ENCODE measurements at places on chromosomes 7 and 10.

- DNase-seq = no peak
Measured at GRCh38 chr10:43692051-43692825, 43.6 kb upstream of the ZNF32 start.

DNA sequence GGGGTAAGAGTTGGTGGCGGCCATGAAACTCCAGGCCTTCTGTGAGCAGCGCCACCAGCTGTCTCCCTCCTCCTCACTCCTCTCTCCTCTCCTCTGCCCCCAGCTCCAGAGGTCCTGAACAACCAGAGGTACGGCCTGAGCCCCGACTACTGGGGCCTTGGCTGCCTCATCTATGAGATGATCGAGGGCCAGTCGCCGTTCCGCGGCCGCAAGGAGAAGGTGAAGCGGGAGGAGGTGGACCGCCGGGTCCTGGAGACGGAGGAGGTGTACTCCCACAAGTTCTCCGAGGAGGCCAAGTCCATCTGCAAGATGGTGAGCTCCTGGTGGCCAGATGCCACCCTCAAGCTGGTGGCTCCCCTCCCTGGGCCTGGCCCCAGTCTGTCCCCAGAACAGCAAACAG lies 99.1 kb downstream of the RGS10 start:
- DNase-seq = no peak

DNA sequence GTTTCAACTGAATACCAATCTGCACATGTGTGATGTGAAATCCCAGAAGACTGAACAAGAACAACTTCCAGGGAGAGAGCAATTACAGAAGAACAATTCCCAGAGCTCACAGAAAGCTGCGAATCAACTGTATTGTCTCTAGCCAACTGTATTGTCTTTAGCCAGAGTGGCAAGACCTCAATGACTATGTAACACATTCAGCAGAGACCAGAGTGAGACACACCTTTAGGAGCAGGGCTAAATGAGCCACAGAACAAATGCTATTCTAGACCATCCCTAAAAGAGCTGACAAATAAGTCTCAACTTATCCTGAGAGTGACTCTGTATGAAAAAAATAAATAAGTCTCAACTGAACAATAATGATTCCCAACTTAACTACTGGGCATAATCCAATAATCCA lies 72.0 kb downstream of the KMT2C start:
- no peak for DNase-seq

- no peak for DNase-seq
Measured at GRCh38 chr10:99681553-99681952, 22.2 kb downstream of the ENTPD7 start.

- no peak for DNase-seq
Measured at GRCh38 chr10:111837985-111838384, 345.6 kb downstream of the GPAM start.

DNA sequence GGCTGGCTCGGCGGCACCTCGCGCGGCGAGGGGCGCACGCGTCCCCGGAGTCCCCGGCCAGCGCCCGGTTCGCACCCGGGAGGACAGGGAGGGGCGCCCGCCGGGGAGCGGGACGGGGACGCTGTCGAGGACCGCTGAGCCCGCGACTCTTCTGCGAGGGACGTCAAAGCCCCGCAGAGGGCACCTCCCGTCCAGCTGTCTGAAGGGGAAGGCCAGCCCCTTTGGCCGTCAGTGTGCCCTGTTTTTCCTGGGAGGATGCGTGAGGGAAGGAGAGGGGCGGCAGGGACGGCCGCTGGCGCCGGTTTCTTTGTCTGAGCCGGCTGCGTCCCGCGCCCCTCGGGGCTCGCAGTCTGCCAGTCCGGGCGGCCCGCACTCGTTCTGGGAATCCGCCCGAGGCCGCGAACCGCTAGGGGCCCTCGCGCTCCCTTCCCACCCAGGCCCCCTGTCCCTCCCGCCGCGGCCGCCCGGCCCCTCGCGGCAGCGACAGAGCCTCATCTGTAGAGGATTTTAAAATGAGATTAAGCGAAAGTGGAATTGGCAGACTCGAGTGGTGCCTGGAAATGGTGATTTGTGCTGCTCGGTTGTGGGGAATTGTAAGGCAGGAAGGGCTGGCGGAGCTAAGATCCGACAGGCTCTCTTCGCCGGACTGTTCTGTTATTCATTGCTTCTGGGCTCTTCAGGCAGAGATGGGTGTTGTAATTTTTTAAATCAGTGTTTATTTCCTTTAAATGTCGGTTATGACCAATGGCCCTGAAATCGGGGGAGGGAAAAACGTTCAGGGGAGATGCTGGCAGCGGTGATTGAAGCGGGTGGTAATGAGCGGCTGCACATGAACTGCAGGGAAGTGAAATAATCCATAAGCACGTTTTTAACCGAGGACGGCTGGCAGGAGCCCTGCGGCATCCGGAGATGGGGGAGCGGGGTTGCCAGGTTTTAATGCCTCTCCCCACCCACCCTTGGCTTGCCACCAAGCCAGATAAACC lies 618 bp upstream of the RELN start:
- no peak for DNase-seq

DNA sequence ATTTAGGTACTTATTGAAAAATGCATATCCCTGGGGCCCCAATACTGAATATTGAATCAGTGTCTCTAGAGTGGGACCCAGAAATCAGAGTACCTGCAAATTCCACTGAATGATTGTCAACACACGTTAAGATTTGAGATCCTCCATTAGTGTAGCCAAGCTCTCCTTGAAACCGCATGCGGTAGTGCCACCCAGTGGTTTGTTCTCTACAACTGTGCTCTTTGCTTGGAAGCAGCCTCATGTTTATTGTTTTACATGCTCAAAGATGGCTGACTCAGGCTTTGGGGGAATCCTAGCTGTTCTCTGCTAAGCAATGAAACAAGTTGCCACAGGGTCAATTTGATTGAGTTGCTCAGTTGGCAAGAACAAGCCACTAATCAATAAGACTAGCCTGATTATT lies 340.2 kb upstream of the CELF2 start:
- peak; percentile 42 for DNase-seq

DNA sequence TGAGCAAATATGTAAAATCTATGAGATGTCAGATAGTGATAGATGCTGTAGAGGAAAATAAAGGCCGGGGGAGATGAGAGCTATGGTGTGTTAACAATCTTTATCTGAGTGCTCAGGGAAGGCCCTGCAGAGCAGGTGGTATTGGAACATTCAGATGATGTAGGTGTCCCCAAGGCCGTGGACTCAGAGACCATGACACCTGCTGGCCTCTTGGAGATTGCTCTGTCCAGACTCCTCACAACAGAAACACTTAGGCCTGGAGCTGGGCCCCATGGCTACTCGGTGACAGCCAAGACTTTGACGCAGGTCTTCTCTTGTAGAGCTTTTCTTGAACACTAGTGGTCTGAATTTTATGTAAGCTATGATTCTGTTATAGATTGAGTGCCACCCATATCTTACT lies 13.3 kb downstream of the AKR1E2 start:
- no peak for DNase-seq

- no peak for DNase-seq
Measured at GRCh38 chr10:118835682-118836326, 81.0 kb upstream of the CACUL1 start.

DNA sequence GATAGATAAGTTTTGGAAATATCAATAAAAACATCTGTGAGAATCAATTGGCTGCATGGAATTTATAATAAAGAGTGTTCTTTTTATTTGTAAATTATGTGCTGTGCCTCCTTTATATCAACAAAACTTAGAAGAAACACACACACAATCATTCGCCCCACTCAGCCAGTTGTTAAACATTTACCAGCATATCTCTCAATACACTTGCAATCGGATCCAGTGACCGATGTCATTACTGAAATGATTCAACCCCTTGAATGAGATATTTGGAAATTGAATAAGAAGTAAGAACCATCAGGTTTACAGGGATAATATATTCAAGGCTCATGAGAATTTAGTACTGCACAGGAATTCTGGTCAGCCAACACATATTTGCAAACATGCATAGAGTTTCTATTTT lies 35.6 kb downstream of the TAF3 start:
- no peak for DNase-seq

GRCh38 chr10:99435986-99436638 lies 5.7 kb upstream of the GOT1 start:
- DNase-seq = no peak

GRCh38 chr7:12524794-12525386 lies 45.6 kb upstream of the SCIN start:
- no peak for DNase-seq

- no peak for DNase-seq
Measured at GRCh38 chr7:99293167-99293566, 20.5 kb downstream of the MYH16 start.

DNA sequence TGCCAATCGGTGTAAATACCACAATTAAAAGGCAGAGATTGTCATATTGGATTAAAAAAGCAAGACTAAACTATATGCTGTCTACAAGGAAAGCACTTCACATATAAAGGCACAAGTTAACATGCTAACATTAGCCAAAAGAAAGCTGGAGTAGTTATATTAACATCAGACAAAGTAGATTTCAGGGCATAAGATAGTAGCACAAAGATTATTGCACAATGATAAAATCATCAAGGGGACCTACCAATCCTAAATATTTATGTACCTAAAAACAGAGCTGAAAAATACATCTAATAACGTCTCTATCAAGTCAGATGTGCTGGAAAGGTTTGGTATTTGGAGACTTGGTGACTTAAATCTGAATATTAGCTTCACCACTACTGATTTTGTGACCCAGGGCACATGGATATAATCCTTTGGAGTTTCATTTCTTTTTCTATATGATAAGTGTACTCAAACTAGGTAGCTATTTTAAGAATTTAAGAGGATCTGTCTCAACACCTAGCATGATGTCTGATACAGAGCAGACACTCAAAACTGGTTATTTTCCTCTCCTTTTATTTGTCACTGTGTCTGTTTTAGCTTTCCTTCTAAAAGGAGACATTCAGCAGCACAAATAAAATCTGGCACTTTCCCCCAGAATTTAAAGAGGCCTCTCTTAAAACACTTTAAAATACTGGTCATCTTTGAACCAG lies 156.5 kb downstream of the DOCK4 start:
- DNase-seq = no peak

- no peak for DNase-seq
Measured at GRCh38 chr10:5447611-5448071, 35.3 kb downstream of the NET1 start.

DNA sequence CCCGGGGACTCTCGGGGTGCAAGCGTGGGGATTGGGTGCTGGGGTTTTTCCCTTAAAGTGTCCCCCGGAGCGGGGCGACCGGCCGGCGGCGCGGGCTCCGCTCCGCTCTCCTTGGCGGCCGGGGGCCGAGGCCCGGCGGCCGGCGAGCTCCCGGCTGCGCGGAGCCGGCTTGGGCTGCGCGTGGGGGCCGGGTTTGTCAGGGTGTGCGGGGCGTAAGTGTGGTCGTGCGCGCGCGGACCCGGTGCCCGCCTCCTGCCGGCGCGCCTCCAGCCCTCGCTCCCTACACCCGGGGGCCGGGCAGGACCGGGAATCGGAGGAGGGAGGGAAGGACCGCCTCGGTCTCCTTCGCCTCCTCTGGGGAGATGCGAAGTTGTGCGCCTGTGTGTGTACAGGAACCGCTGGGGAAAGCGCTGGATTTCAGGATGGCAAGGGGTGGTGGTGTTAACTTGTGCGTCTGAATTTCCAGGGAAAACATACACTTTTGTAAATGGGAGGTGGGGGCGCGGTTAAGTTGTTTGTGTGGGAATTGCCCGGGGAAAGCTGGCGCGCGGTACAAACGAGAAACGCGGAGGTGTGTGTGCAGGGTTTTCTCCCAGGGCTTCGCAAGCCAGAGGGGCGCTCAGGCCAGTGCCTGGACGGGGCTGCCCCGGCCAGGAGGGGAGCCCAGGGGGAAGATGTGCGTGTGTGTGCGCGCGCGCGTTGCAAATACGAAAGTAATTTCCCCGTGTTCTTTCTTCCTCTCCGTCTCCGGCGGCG lies 737 bp downstream of the ZMIZ1 start:
- DNase-seq = no peak

DNA sequence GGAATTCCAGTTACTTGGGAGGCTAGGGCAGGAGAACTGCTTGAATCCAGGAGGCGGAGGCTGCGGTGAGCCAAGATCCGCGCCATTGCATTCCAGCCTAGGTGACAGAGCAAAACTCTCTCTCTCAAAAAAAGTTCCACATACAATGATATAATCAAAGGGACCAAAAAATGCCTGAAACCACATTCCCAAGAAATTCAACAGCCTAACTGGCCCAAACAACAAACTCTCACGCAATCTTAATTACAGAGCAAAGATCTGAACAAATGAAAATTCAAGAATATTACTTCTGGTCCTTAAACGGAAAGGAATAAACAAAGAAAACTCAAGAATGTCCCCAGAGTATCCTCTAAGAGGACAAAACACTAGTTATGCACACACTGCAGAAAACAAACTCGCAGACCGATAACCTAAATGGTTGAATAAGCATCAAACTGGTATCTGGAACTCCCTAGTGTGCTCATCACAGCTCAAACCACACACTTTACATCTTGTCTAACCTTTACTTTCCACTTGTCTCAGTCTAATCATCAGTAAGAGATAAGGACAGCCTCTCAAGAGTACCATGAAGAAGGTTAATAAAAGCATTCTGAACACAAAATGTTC lies 3.7 kb downstream of the OGA start:
- DNase-seq = no peak

DNA sequence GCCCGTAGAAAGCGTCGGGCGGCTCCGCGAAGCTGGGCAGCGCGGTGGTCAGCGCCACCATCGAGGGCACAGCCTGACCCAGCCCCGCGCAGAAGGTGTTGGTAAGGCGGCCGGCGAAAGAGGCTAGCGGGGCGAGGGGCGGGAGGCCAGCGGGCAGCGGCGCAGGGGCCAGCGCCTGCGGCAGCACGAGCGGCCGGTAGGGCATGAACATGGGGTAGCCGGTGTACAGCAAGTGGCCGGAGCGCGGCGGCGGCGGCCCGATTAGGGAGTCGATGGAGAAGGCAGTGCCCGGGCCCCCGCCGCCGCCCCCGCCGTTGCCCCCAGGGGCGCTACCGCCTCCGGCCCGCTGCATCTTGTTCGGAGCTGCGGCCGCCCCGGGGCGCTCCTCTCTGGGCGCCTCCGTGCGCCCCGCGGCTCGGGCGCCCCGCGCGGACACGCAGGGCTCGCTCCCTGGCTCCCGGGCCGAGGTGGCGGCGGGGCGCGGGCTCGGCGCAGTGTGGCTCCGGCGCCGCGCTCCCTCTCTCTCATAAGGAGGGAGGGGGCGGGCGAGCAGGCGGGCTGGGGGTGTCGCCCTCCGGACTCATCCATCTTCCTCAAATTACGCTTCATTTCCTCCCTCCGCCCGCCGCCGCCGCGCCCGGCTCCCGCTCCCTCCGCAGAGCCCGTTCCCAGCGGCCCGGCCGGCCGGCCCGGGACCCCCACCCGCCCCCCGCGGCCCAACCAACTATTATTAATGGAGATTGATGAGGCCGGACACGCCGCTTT lies at the start of gene GBX1:
TSS of gene GBX1 (minus strand) at position 498 of the 765 bp plus-strand sequence. CDS start at position 352, 146 bp downstream.
- no peak for DNase-seq

DNA sequence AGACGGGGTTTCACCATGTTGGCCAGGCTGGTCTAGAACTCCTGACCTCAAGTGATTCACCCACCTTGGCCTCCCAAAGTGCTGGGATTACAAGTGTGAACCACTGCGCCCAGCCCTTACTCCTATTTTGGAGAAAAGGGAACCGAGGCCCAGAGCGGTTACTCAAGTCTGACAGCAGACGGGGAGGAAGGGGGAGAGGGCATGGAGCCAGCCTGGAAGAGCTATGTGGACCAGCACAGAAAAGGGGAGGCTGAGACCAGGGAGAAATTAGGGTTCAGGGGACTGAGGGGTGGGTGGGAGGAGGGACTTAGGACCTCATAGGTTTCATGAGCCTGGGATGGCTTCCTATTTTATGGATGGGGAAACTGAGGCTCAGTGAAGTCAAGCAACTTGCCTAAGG lies 1.5 kb downstream of the SFRP5 start:
- no peak for DNase-seq

Measured in stimulated activated CD4-positive, alpha-beta T cell treated with anti-CD3 and anti-CD28 coated beads, Interleukin-15, amount 100 ng/mL, for 48 hours (primary cell).